Placental epithelial cell (primary cell): ENCODE measurements at places on chromosomes 2 and 18. TPM values are rescaled to one million over a fixed set of nuclear protein-coding genes. Genes with fewer than 3 reads are reported as not detected.

The NOSTRIN gene
- total RNA-seq: 5.4 and 5.5 TPM in 2 replicates

The ADRA2B gene
- 0.22 and 0.39 TPM in 2 replicates for total RNA-seq

The GPBAR1 gene
- total RNA-seq: 0.39 and 1.2 TPM in 2 replicates

The GPR155 gene
- 20.5 and 27.5 TPM in 2 replicates for total RNA-seq

The WNT10A gene
- under 0.01 and 0.11 TPM in 2 replicates for total RNA-seq

The PREPL gene
- total RNA-seq: 15.7 and 22.1 TPM in 2 replicates

The CBLN2 gene
- 0.11 and 0.79 TPM in 2 replicates for total RNA-seq

The CDH7 gene
- total RNA-seq: not detected in 2 replicates

The UGT1A5 gene
- 0.22 TPM in 1 of 2 replicates, not detected in the other for total RNA-seq

The GPR39 gene
- 34.2 and 64.2 TPM in 2 replicates for total RNA-seq

The SULT1C4 gene
- total RNA-seq: not detected in 2 replicates

The TRAK2 gene
- 33.8 and 51.0 TPM in 2 replicates for total RNA-seq

The REG1B gene
- total RNA-seq: not detected in 2 replicates

The NEU2 gene
- 0.76 TPM in 1 of 2 replicates, not detected in the other for total RNA-seq

The GALR1 gene
- not detected in 2 replicates for total RNA-seq

The DUSP2 gene
- total RNA-seq: 1.6 and 2.5 TPM in 2 replicates
